ENCODE measurements at places on chromosomes 6 and 20.

- no peak for DNase-seq
Observed at GRCh38 chr20:47549671-47550070, 48.0 kb downstream of the NCOA3 start.

GRCh38 chr20:5720696-5721095 is 29.5 kb upstream of the SHLD1 start:
- no peak for DNase-seq

- no peak for DNase-seq
Observed at GRCh38 chr20:40776466-40777457, 87.7 kb upstream of the MAFB start.

DNA sequence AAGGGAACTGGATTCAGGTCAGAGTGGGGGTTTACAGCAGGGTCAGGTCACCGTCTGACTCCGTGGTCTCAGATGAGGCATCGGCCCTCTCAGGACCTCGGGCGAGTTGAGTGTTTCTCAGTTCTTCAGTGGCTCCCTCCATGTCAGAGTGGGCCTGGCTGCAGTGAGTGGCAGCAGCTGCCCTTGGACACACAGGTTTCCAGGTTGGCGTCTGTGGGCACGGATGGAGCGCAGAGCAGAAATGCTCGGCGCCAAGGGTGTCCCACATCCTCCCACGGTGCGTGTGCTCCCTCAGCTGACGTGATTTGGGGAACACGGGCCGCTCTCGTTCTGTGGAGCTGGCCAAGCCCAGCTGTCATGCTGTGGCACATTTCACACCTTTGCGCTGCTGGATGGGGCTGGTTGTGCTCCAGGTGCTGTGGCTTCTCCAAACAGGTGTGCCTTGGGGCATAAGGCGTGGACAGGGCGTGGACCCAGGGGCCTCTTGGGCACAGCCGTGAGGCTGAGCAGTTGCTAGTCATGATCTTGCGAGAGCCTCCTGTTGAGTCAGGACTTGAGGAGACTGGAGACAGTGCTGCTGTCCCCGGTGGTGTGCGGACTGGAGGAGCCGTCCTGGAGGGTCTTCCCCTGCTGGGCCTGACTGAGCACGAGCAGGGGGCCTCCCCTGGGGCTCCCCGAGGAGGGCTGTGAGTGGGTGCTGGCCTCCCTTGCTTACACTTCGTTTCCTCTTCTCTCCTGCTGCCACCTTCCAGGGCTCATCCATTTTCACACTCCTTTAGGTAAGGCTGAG is 9.5 kb upstream of the DNAJC5 start:
- no peak for DNase-seq

DNA sequence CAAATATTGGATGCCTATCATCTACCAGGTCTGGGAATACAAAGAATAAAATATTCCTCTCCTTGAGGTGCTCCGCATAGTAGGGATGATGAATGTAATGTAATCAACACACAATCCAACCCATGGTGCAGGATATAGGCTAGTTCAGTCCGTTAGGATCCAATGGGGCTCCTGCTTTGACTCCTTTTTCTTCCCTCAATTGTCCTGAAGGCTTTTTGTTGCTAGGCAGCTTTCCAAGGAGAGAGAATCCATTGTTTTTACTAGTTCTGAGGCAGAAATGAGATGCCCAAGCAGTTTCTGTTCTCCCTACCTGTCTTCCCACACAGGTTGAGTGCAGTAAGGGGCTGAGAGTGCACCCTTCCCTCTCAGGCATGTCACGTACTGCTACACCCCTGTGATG is 12.1 kb downstream of the WRNIP1 start:
- no peak for DNase-seq

DNA sequence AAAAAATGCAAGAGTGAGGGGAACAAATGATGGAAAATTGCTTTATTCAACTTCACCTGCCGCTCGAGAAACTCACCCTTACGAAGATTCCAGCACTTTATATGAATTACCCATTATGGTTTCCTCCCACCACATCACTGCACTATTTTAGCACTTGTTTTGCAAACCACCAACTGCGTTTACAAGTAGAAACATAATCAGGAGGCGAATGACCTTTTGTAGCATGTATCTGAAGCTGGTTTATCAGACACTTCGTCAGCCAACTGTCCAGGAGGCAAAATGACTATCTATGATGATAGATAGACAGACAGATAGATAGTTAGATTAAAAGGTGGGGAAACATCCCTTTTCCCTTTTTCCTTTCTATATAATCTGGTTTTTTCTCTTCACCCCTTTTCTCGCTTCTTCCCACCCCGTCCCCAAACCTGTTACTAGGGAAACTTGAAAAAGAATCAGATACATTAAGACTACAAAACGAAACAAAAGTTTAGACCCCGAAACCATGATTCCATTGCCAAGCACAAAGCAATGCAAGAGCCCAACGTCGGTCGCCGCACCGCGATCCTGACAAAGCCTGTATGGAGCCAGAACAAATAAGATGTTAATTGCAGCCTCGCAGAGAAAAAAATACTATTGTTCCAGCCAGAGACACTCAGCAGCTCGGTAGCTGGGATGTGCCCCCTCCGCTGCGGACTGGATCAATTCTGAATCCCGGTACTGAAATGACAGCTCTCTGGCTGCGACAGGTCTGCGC is 933 bp upstream of the ADGRB3 start:
- no peak for DNase-seq

DNA sequence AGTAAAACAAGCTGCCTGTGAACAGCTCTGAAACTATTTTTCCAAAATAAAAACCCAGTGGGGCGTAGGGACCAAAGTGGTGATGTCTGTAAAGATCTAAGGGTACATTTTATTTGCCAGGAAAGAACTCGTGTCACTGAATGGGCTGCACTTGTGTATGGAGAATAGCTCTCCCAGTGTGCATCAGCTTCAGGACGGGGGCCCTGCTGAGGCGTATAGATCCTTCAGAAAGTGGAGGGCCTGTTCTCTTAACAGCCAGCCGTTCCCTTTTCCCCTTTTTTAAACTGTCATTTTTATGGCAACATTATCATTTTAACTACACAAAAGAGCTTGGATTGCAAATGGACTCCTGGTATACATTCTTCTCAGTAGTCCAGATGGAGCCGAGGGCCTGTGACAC is 137.3 kb downstream of the TMEM242 start:
- DNase-seq, result no peak

DNA sequence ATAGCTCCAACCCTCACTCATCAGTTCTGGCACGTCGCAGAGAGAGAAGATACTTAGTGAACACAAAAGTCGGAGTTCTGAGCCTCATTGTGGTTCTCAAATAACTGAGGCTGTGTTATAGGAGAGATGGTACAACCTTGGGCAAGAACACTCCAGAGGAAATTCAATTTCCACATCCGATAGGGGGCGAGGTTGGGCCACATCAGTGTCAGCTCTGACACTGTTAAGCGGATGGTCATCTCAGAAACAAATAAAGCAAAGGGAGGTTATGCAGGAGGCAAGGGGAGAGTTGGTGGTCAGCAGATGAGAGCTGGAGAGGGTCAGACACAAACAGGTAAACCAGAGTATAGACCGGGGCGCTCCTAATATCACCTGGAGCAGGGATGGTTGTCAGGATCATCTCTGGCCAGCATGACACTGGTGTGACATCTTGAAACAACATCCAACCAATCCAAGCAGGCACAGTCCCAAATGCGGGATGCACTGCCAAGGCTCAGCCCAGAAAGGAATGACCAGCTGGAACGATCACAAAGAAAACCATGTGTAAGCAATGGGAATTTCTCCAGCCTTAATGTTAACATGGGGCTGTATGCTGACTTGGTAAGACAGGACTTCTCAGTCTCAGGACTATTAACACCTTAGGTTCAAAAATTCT is 331.8 kb downstream of the HACE1 start:
- DNase-seq, result peak; percentile 63

GRCh38 chr6:125224231-125224861 is 70.8 kb downstream of the TPD52L1 start:
- no peak for DNase-seq

GRCh38 chr6:128597004-128597403 is 76.6 kb upstream of the PTPRK start:
- DNase-seq, result no peak

- DNase-seq, result peak; percentile 19
Observed at GRCh38 chr20:63129991-63130657, 85.8 kb downstream of the YTHDF1 start.
